ENCODE measurements at places on chromosomes 6 and 20. TPM values are rescaled to one million over a fixed set of nuclear protein-coding genes. Genes with fewer than 3 reads are reported as not detected.

The SPATA25 gene
- total RNA-seq = 0.53 TPM

The KHDC1L gene
- not detected for total RNA-seq

The SIRPB1 gene
- total RNA-seq = 0.29 TPM

The COX4I2 gene
- not detected for total RNA-seq

The RAET1L gene
- 0.35 TPM for total RNA-seq

The UCKL1 gene
- total RNA-seq = 31.3 TPM

The NELFCD gene
- total RNA-seq = 47.3 TPM

The MAS1 gene
- total RNA-seq = not detected

The CD24 gene
- total RNA-seq = 307 TPM

The TBX18 gene
- total RNA-seq = 14.9 TPM

The TOX2 gene
- total RNA-seq = 13.8 TPM

The PKIB gene
- total RNA-seq = 0.53 TPM

The RSPO3 gene
- 76.6 TPM for total RNA-seq

The HSPA1L gene
- total RNA-seq = 1.3 TPM

The KIF25 gene
- not detected for total RNA-seq

The C6orf58 gene
- total RNA-seq = not detected

The SLC24A3 gene
- not detected for total RNA-seq

The HAO1 gene
- total RNA-seq = not detected

The PTCRA gene
- not detected for total RNA-seq

The MCUR1 gene
- 15.1 TPM for total RNA-seq

The SLC26A8 gene
- 0.08 TPM for total RNA-seq

The SIRPD gene
- not detected for total RNA-seq

The OPRL1 gene
- total RNA-seq = 0.97 TPM

The MCHR2 gene
- total RNA-seq = not detected

The CDH22 gene
- total RNA-seq = not detected

The POM121L2 gene
- total RNA-seq = not detected

The RING1 gene
- 24.5 TPM for total RNA-seq

The F13A1 gene
- total RNA-seq = not detected

The ARMC2 gene
- 2.8 TPM for total RNA-seq

The LINC00237 gene
- total RNA-seq = not detected

The C20orf144 gene
- not detected for total RNA-seq

The HLA-DRB5 gene
- not detected for total RNA-seq

The MYCT1 gene
- total RNA-seq = not detected

The ABHD16B gene
- not detected for total RNA-seq

The SYS1 gene
- total RNA-seq = 22.2 TPM

The TNXB gene
- total RNA-seq = 0.41 TPM

The WFDC12 gene
- not detected for total RNA-seq

The SYCP2L gene
- 2.2 TPM for total RNA-seq

The MUCL3 gene
- total RNA-seq = 0.20 TPM

The SLC4A11 gene
- total RNA-seq = 8.7 TPM

The SLC32A1 gene
- total RNA-seq = not detected

The PI16 gene
- total RNA-seq = not detected

The NOX3 gene
- not detected for total RNA-seq

The CST2 gene
- 0.27 TPM for total RNA-seq

The SLC22A7 gene
- not detected for total RNA-seq

The SMPDL3A gene
- 2.9 TPM for total RNA-seq
